Activated CD4-positive, alpha-beta T cell treated with anti-CD3 and anti-CD28 coated beads, Interleukin-2, amount 50 U/mL, for 4 hours (primary cell): ENCODE measurements at places on chromosomes 12 and 14.

DNA sequence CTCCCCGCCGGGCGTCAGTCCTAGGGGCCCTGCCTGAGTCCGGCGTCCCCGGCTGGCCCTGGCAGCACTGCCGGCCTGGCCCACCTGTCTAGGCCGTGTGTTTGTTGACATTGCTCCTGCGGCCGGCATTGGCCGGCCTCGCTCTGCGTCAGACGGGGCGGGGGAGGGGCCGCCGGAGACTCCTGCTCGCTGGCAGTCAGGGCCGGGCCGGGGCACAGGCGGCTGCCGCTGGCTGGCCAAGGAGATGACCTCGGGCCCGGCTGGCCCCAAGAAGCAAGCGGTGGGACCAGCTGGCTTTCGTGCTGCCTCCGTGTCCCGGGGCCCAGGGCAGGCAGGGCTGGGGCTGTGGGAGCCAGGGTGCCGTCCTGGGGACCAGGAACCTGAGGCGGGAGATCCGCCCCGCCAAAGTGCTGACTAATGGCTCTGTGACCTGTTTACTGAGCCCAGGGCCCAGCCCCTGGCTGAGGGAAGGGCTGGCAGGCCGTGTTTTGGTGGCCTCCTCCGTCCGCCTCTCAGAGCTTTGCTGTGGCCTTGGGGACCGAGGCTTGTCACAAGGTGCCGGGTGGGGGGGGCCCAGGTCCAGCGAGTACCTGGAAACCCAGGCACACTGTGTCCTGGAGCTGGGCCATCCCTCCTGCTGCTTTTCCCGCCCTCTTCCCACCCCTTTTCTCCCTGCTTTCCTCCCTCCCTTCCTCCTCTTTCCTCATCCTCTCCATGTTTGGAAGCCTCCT lies 1.8 kb downstream of the ULK1 start:
- peak; percentile 44 for DNase-seq

DNA sequence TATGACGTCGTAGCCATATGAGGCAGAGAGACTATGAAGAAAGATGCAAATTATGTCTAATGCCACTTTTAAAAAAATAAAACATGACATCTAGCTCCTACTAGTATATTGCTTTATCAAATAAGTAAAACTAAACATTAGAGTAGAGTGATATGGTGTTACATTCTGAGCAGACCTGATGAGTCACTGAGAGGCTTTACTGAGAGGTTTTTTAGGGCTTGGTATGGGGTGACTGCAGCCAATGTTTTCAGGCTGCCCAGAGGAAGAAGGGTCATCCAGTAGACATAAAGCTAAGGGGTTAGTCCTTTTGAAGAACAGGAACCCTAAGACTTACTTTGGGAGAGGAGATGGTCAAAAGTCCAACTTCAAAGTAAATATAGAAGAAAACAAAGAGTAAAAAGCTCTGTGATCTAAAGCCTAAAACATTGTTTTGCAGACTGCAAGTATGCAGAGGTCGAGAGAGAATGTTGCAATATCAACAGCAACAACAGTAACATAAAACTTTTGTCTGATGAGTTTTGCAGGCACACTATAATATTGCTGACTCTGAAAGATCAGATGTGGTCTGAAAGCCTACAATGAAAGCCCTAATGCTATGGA lies 774.7 kb downstream of the TMTC2 start:
- DNase-seq = no peak

GRCh38 chr14:96799489-96800054 lies 2.4 kb downstream of the VRK1 start:
- DNase-seq = no peak

DNA sequence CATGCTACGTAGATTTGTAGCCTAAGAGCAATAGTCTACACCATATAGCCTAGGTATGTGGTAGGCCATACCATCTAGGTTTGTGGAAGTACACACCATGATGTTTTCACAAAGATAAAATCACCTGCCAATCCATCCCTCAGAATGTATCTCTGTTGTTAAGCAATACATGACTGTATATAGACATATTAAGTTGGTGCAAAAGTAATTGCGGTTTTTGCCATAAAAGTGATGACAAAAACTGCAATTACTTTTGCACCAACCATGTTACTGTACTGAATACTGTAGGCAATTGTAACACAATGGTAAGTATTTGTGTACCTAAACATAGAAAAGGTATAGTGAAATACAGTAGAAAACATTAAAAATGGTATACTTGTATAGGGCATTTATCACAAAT lies 40.5 kb downstream of the MGST1 start:
- DNase-seq = no peak

DNA sequence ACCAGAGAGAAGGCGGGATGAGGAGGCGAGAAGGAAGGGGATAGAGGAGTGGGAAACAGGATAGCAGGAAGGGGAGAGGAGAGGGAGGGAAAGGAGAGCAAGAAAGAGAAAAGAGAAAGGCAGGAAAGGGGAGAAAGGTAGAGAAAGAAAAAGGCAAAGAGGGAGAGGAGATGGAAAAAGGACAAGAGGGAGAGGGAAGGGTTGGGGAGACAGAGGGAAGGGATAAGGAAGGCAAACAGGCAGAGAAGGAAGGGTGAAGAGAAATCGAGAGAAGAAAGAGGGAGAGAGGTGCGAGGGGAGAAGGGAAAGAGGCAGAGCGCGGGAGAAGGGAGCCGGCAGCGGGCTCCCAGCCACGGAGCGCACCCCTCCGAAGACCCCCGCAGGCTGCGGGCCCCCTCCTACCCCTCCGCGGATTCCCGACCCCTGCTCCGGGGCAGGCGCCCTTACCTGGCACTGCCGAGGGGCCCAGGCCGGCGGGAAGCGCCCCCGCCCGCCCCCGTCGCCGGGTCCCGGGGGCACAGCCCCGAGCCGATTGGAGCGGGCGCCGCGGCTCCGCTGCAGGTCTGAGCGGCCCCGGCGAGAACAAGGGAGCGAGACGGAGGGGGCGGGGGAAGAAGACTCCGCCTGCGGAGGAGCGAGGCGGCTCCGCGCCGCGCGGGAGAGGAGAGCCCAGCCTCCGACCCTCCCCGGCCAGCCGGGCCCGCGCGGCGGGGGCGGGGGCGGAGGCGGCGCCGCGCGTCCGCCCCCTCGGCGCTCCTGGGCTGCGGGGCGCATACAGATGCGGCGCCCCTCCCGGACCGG lies at the start of gene CDH24:
CDH24 (minus strand) TSS at position 565 of the 801 bp plus-strand sequence. CDS start 1,787 bp downstream, outside the sequence.
- peak; percentile 56 for DNase-seq

DNA sequence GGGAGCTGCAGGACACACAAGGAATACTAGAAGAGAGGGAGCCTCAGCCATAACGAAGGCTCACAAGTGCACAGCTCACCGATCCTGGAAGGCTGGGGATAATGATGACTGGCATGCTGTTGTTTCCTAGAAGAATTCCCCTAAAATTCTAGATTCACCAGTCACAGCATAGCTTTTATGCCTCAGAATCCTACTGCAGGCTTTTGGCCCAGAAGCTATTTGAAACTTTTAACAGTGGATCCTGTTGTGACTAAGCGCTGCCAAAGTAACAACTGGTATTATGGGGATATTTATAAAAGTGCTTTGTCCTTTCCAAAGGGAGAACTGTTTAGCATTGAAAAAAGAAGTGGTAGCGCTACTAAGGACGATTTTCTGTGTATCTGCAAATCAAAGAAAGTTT lies 214.1 kb upstream of the PELI2 start:
- no peak for DNase-seq

- DNase-seq = no peak
Observed at GRCh38 chr12:107778383-107779025, 4.0 kb downstream of the ASCL4 start.

GRCh38 chr12:116080415-116080814 lies 197.1 kb downstream of the MED13L start:
- DNase-seq = no peak

DNA sequence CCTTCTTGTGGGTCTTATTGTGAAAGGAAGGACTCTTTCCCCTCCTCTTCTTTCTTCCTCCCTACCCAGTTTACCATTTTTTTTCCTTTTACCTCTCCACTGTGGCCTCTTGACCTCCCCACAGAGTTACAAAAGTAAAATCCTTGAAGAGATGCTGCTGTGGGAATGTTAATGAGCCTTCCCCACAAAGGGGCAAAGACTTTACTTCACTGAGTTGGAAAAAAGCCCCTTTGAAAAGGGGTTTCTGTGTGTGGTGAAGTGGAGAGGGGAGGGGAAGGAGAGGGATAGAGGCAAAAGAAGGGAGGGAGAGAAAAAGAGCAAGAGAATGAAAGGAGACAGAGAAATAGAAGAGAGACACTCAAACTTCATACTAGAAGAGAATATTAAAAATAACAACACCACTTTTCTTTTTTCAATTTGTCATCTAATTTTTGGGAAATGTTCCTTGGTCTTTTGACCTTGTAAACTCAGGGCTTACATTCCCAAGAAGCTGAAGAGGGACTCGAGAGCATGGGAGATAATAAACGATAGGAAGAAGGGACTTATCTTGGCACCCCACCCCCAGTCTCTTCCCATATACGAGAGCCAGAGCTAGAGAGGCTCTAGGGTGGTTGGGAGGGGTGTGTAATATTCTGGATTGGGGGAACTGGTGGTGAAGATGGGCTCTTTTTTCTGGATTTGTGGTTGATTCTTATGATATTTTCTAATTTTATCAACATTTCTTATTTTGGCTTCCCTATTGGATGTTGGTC lies 13.2 kb upstream of the SALL2 start:
- no peak for DNase-seq

DNA sequence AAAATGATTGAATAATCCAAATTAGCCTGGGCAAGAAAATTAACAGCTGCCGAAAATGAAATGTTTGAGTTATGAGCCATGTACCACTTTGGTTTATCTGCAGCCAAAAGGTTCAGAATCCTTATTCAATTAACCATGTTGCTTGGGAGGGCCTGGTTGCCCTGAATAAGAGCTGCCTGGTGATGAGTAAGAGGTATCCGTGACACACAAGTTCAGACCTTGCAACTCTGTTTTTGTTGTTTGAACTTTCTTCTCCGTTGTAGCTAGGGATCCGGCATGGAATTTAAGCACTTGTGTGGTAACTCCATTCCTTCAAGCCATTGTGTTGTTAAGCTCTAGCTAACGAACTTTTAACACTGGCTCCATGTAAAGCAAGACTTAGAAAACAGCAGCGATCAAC lies 35.7 kb downstream of the FOXA1 start:
- DNase-seq = no peak

DNA sequence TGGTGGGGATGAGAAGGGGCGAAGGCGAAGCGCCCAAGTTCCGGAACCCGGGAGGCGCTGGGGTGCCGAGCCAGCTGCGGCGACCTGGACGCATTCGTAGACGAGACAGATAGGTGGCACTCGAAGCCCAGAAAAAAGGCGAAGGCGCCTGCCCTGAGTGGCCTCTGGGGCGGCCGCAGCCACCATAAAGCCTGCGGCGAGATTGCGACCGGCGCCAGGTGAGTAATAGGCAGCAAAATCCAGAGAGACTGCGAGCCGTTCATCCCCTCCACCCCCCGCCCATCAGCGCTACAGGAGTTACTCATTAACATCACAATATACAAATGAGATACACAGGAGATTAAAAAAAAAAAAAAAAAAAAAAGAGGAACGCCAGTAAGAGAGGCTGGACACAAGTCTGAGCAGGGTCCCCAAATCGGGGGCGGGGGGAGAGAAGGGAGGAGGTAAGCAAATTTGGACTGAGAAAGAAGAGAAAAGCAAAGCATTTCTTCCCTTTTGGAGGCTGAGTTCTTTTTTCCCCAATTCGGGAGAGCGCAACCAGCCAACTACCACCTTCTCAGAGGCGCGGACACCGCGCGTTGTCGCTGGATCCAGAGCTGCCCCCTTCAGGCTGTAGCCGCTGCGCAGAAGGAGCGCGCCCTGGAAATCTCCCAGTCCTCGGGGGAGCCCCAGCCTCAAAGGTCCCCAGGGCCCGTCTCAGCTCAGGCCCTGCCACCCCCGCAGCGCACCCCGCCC lies 15.7 kb downstream of the TBX3 start:
- no peak for DNase-seq

DNA sequence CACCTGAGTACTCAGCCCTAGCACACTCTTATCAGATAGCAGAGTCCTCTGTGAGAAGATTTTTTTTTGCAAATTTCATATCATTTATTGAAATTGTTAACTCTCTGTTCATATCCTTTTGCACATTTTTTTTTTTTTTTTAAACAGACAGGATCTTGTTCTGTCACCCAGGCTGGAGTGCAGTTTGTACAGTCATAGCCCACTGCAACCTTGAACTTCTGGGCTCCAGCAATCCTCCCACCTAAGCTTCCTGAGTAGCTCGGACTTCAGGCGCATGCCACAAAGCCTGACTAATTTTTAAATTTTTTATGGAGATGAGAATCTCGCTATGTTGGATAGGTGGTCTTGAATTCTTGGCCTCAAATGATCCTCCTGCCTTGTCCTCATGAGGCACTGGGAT lies 4.3 kb downstream of the PARP2 start:
- no peak for DNase-seq

DNA sequence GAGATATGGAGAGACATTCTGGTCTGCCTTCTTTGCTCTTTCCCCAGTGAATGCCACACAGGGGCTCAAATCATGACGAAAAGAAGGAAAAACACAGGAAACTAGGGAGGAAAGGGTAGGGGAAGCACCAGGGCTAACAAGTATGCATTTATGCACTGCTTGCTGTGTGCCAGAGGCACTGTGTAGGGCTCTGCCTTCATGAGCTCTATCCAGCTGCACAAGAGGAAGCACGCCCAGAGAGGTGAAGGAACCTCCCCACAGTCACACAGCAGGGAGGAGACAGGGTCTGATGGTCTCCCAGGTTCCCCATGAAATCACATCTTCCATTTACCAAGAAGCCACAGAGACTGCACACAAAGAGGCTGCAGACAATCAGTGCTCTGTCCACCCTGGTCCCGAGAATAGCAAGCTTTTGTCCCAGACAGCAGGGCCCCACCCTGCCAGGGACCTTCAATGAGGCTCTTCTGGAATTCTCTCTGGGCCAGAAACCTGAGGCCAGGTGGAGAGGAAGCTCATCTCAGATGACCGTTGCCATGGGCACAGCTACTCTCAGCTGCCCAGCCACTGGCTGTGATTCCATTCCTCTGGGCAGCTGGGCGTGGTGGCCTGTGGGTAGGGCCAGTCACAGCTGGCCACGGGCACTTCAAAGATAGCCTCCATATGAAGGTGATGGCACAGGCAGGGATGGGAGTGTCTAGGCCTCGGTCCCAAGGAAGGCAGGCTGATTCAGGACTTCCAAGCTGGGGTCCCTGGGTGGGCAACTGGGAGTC lies 7.3 kb upstream of the TRPV4 start:
- no peak for DNase-seq

DNA sequence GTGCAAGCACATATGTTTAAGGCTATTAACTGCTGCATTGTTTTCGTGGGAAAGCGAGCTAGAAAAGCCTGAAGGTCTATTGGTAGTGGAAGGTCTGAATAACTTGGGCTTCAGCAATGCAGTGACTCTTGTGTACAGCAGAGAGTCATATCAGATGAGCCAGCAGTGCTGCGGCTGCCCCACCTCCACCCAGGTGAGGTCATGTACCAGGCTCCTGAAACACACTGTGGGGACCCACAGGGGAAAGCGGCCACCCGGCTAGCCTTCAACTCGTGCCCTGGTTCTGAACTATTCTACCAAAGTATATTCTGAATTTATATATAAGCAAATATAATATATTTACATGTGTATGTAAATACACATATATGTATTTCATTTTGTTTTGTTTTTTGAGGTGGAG lies 12.7 kb upstream of the RAN start:
- DNase-seq = no peak

DNA sequence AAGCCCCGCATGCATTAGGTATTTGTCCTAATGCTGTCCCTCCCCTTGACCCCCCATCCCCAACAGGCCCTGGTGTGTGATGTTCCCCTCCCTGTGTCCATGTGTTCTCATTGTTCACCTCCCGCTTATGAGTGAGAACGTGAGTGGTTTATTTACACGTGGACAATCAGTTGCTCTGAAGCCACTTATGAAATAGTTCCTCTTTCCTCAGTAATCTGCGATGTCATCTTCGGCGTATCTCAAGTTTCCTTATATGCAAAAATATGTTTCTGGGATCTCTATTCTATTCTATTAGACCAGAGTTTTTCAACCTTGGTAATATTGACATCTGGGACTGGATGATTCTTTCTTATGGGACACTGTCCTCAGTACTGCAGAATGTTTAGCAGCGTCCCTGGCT lies 56.0 kb upstream of the DCD start:
- no peak for DNase-seq
